ENCODE measurements at places on chromosomes 6 and 20.

DNA sequence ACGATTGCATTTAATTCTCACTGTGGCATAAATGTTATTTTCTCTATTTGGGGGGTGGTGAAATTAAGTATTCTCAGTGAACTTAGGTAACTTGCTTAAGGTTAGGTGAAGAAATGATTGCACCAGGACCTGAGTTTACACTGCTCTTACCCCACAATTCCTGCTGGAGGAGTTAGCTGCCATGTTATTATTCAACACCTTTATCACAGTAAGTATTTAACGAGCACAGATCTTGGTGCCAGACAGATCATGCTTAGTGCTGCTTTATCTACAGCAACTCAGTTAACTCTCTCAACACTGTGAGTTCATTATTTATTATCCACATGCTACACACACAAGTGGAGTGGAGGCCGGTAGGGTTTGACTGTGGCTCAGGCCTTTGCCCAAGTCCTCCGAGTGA lies 249.7 kb downstream of the TMEM242 start:
- no peak for DNase-seq

DNA sequence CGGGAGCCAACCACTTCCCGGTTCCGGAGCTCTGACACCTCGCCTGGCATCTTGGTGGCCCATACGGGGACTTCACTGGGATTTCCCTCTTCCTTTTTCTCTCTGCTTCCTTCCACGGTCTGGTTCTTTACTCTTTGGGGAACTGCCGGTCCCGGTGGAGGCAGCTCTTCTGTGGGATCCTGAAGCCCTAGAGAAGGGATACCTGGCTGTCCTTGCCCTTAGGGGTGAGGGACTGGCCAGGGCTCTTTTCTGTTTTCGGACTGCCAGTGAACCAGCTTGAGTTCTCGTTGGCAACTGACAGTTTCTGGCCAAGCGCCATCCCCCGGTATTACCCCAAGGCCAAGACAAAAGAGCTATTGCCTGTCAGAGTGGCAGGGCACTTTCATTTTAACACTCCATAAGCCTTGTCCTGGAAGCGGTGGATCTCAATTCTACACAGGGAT lies 880 bp upstream of the CPXM1 start:
- DNase-seq: no peak

GRCh38 chr6:116649129-116649528 lies 19.4 kb downstream of the ZUP1 start:
- no peak for DNase-seq

DNA sequence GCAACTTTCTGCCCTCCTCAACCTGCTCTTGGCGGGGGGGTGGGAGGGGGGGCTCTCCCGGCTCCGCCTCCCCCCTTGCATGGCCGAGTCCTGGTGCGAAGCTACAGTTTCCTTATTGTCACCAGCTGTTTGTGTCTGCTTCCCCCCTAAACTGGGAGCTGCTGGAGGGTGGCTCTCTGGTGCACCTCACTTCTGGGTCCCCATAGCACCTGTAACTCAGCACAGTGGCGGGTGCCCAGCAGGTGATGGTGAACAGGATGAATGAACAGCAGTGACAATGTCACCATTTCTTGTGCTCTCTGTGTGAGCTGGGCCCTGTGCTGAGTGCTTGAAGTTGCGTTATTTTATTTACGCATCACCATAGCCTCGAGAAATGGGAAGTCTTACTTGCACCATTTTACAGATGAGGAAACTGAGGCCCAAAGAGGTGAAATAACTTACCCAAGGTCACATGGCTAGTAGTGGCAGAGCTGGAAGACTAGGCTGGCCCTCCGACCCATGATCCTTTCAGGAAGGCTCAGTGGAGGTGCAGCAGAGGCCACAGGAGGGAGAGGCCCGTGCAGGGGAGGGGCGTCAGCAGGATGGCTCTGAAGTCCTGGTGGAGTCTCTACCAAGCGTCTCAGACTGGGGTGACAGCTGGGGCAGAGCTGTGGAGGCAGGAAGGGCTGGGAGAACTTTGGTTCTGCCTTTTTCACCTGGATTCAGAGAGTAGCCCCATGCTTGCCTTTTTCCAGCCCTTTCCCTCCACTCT lies 41.8 kb downstream of the SRC start:
- DNase-seq: no peak
